ENCODE measurements at places on chromosomes 2 and 18.

- DNase-seq: no peak
Measured at GRCh38 chr2:69977906-69978482, 16.6 kb upstream of the ASPRV1 start.

GRCh38 chr2:22890132-22890531 is 494.8 kb upstream of the KLHL29 start:
- no peak for DNase-seq

GRCh38 chr18:5667356-5667755 is 123.6 kb upstream of the EPB41L3 start:
- DNase-seq: no peak

DNA sequence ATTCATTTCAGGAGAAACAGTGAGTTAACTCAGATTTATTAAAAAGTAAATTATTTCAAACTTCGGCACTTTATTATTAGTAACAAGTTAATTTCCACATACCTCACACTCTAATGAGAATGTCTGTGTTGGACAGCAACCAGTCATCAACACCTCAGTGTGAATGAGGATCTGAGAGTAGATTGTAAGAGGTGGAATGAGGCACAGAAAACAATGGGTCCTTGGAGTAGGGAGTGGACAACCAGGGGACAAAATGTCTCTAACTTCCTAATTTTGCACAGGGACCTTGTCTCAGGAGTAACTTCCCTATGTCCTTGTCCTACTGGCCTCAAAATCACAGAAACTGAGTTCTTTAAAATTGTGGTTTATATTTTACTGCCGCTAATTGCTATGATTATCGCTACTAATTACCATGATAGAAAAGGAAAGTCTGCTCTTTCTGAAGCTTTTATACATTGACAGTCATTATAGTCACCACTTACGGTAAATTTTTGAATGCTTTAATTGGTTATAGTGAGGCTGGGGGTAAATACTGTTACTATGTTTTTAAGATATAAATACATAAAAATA is 82.2 kb upstream of the LRPPRC start:
- DNase-seq: no peak

GRCh38 chr18:37393945-37394609 is 171.5 kb downstream of the CELF4 start:
- DNase-seq: peak; percentile 55

- DNase-seq: no peak
Measured at GRCh38 chr2:199727306-199727705, 123.7 kb downstream of the FTCDNL1 start.

GRCh38 chr2:28387082-28387960 is 5.3 kb upstream of the FOSL2 start:
- no peak for DNase-seq

DNA sequence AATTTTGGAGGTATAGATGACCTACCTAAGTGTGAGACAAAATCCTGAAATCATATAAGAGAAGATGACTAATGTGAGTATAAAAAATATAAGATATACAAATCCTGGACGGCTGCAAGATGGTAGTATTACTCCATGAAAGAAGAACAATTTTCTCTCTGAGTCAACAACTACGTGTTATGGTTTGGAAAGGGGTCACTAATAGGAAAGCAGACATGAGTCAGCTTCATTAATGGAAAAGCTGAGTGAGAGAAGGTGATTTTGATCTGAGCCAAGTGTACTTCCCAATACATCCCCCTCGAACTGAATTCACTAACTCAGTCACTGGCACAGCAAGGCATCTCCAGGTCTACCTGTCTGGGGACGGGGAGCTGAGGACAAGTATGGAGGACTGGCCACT is 20.1 kb upstream of the SELENOI start:
- no peak for DNase-seq

DNA sequence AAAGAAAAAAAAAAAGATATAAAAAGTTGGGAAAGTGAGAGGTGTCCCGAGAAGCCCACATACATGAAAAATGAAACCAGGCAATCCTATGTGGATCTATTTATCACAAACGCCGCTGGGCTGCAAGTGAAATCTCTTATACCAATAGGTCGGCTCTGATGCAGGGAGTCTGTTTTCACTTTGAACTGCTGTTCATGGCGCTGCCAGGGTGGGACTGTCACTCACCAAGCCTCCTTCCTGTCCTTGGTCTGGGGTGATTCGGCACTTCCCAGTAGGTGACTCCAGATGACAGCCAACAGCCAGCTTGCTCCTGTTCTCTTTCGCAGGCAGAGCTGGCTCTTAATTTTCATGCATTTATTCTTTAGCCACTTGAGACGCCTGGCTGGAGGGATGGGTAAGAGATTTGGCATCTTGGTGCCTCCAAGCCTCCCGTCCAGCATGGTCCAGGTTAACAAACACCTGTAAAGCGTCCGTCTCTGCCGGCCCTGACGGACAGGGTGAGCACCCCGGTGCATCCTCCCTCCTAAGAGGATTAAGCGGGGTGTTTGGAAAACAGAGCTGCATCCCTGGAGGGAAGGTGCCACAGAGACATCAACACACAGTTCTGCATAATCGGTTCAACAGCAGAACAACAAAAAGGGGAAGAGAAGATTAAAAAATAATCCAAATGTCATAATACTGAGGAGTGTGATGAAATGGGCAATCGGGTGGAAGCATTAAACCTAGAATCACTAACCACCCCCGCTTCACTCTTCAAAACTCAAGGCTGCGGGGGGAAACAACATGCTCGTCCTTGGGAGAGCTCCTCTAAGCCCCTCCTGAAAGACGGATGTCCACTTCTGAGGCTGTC is 58.7 kb downstream of the STEAP3 start:
- DNase-seq: no peak

GRCh38 chr2:54708584-54709335 is 14.7 kb upstream of the EML6 start:
- DNase-seq: no peak

- no peak for DNase-seq
Measured at GRCh38 chr2:241015439-241015838, 17.0 kb downstream of the SNED1 start.

GRCh38 chr2:227460070-227460485 is 11.9 kb upstream of the AGFG1 start:
- no peak for DNase-seq

DNA sequence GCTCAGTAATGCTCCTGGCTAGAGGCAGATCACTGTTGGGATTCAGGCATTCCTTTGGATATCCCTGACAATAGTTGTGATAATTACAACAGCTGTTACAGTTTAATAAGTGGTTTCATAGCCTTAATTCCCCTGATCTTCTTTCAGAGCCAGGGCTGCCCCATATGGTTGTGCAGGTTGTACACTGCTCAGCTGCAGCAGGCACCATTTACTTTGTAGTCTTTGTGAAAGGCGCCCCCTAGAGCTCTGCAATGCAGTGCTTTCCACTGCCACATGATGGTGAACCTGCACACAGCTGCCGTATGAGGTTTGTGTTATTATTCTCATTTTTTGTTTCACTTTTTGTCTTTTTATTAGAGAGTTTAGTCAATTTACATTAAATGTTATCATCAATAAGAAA is 239.1 kb downstream of the KCNS3 start:
- peak; percentile 54 for DNase-seq

- no peak for DNase-seq
Measured at GRCh38 chr2:230685178-230685577, 27.5 kb upstream of the CAB39 start.

- no peak for DNase-seq
Measured at GRCh38 chr2:235692671-235693171, 198.9 kb downstream of the AGAP1 start.

- DNase-seq: no peak
Measured at GRCh38 chr18:21289827-21290226, 47.8 kb downstream of the GREB1L start.

- DNase-seq: peak; percentile 31
Measured at GRCh38 chr2:241555711-241556110, 2.8 kb upstream of the BOK start.

DNA sequence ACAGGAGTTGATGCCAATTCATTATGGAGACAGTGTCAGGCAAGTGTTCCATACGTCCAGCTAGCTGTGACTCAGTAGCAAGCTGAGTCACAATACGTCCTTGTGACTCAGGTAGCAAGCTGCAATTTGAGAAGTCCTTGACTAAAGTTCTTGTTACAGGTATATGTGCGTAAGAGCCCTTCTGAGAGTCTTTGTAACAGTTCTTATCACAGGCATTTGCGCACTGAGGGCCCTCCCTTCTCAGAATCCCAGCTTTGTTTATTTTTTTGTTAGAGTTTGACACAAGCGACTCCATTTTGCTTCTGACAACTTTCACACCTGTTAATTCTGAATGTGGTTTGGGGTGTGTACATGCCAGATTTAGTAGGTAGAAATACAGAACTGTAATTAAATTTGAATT is 20.1 kb upstream of the ACMSD start:
- DNase-seq: no peak

- no peak for DNase-seq
Measured at GRCh38 chr2:191656391-191656790, 21.5 kb upstream of the NABP1 start.

DNA sequence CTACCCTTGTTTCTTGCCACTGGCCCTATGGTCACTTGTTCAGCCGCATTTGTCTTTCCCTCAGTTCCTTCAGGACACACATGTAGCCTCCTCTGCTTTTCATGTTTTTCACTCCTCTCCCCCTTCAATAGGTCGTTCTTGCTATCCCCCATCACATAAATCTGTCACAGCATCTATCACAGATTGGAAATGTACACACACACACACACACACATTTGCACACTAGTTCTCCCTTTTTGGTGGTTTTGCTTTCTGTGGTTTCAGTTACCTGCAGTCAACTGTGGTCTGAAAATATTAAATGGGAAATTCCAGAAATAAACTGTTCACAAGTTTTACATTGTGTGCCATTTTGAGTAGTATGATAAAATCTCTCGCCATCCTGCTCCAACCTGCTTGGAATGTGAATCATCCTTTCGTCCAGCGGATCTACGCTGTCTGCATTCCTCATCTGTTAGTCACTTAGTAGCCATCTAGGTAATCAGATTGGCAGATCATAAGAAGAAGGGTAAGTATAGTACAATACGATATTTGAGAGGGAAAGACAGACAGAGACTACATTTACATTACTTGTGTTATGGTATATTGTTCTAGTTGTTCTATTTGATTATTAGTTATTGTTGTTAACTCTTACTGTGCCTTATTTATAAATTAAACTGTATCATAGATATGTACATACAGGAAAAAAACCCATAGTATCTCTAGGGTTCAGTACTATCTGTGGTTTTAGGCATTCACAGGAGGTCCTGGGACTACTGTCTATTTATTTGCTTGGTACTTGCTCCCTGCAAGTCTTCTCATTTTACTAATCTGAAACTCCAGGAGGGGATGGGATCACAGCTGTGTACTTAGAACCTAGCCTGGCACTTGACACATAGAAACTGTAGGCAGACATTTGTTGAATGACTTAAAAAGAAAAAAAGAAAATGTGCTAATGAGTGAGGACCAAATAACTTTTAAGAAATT is 86.1 kb upstream of the PNPT1 start:
- no peak for DNase-seq

DNA sequence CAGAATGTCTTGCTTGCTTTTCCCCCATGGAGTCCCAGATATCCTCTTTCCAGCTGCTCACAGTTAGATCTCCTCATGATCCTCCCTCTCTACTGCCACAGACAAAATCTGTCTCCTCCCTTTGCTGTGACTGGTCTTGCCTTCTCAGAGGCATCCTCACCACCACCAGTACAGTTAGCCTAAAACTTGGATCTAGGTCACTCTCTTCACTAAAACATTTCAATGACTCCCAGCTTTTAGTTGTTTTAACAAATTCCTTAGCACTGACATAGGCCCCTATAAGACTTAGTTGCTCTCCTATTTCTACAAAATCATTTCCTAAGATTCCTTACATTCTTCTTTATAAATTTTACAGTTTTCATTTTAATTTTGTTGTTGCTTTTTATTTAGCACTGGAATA is 734.2 kb upstream of the CHAC2 start:
- DNase-seq: no peak

DNA sequence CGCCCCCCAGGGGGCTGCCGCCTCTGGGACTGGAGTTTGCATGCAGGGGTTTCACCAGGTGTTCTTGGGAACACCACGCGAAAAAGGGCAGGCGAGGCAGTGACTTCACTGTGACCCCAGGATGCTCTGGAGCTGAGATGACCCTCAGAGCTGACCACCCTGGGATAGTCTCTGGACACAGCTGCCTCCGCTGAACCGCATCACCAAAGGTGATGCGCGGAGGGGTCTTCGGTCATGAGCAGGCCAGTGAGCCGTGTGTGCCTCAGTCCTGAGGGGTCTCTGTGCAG is 17.5 kb downstream of the GPR35 start:
- no peak for DNase-seq

GRCh38 chr2:235534678-235535422 is 41.0 kb downstream of the AGAP1 start:
- no peak for DNase-seq

- DNase-seq: no peak
Measured at GRCh38 chr2:197369933-197370320, 59.3 kb upstream of the ANKRD44 start.

GRCh38 chr2:161170958-161171932 is 11.0 kb downstream of the TANK start:
- peak; percentile 26 for DNase-seq

GRCh38 chr2:233156001-233156400 is 95.5 kb upstream of the ATG16L1 start:
- DNase-seq: no peak

DNA sequence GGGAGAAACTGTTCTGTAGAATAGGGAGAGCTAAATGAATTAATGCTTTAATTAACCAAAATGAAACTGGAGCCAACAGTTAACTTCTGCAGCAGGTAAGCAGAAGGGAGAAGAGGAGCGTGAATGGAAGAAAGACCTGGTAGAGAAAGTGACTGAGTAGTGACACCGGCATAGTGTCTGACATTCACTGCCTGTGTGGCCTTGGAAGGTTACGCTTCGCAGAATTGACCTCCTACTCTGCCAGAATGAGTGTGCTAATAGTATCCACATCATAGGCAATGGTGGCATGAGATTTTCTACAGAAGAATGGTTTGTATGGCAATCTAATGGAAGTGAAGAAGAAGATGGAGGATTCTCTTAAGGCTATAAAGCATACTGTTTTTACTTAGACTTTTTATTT is 614.4 kb downstream of the CPS1 start:
- no peak for DNase-seq

- no peak for DNase-seq
Measured at GRCh38 chr18:35076135-35076924, 35.1 kb downstream of the MAPRE2 start.

GRCh38 chr2:171160956-171161740 is 455 bp upstream of the TLK1 start:
- peak; percentile 32 for DNase-seq

DNA sequence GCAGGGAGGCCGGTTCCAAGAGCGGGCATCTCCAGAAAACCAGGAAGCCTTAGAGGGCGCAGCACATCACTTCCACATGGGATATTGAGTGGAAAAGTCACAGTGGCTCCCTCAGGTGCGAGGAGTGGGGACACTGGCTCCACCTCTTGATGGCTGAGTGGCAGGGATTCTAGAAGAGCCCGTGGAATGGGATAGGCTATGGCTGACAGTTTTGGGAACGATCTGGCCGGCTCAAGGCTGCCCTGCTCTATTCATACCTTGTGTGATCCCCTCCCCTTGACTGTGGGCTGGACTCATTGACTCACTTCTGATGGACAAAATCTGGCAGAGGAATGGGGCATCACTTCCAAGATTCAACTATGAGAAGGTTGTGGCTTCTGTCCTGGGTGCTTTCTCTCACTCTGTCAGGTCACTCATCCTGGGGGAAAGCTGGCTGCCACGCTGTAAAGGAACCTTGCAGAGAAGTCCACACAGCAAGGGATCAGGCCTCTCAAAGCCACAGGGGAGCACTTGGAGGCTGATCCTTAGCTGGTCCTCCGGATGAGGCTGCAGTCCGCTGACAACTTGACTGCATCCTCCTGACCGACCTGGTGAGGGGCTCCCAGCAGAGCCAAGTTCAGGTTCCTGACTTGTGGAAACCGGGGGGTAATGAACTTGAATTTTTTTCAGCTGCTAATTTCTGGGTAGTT is 46.7 kb upstream of the HS6ST1 start:
- DNase-seq: no peak
